ENCODE measurements at places on chromosomes 7 and 10.

GRCh38 chr10:122113161-122113944, 124.4 kb downstream of the TACC2 start:
- no peak for DNase-seq

DNA sequence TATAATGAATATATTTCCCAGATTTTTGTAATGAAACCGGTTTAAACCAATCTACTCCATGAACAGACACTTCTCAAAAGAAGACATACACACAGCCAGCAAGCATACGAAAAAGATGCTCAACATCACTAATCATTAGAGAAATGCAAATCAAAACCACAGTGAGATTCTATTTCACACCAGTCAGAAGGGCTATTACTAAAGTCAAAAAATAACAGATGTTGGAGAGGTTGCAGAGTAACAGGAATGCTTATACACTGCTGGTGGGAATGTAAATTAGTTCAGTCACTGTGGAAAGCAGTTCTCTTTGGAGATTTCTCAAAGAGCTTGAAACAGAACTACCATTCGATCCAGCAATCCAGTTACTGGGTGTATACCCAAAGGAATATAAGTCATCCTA, 240.7 kb downstream of the TSPAN12 start:
- peak; percentile 20 for DNase-seq

GRCh38 chr10:35579726-35580422, 25.3 kb upstream of the GJD4 start:
- no peak for DNase-seq

- DNase-seq, result no peak
These were observed 494.4 kb downstream of the TCERG1L start for GRCh38 chr10:130817046-130817624.

GRCh38 chr10:122435212-122435827, 19.1 kb upstream of the ARMS2 start:
- no peak for DNase-seq

GRCh38 chr10:90222372-90222771, 521.0 kb downstream of the KIF20B start:
- DNase-seq, result no peak

- no peak for DNase-seq
These were observed 226.3 kb upstream of the NPVF start for GRCh38 chr7:25454562-25455041.

DNA sequence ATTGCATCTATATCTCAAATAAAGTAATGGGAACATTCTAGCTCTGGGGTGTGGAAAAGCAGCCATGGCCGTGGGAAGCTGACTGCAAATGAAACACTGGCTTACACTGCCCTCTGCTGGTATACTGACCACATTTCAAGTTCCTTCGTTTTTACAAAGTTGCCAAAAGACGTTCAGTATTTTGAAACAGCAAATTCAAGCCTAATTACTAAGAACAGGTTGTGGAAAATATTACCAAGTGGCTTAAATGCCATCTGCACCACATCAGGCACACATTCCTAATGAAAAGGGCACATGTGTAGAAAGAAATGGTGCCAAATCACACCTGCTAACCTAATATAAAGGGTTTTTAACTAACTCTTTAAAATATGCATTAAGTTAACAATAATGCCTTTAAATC, 83.9 kb downstream of the JAZF1 start:
- no peak for DNase-seq

DNA sequence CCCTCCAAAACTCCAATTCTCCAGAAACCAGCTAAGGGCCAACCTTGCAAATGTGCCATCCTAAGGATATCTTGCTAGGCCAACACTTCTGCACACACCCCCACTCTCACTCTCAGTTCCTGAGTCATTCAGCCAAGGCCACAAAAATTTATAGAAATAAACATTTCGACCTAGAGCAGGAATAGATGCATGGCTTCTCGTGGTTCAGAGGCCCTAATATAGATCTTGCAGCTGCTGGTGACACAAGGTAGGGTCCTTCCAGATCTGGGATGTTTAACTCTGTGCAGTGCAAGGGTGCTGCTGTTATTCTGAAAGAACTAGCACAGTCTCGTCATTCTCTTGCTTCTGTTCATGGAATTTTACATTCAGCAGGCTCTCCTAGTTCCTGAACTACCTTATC, 369.3 kb downstream of the CALN1 start:
- DNase-seq, result no peak

DNA sequence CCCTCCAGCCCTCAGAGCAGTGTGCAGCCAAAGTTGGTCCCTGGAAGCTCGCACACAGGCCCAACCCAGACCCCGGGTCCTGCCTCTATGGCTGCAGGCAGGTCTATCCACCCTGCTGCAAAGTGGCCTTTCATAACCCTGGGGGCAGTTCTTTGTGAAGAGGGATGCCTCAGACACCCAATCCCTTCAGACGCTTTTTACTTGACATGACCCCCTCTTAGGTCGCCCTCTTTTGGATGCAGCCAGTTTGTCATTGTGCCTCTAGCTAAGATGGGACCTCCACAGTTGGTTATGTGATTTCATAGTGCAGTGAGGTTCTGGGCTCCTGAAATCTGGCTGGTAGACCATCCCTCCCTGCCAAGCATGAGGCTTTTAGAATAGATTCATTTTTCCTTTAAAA, 27.3 kb downstream of the SMKR1 start:
- no peak for DNase-seq

DNA sequence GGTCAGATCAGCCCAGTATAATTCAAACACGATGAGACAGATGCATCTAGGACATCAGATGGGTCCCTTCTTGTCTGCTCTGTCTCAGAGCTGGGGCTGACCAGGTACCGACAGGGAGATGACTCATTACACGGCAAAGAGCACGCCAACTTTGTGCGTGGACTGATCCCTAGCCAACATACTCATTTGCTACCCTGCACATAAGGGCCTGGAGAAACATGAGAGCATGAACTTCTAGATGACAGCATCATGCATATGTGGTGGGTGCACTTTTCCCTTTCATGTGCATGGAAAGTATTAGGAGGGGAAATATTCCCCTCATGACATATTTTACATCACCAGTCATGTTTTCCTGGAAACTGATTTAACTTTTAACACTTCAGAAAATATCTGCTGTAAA, 35.1 kb upstream of the NPVF start:
- DNase-seq, result no peak

GRCh38 chr7:137476937-137477336, 133.4 kb upstream of the PTN start:
- DNase-seq, result no peak

- no peak for DNase-seq
These were observed 377.6 kb downstream of the MDFIC start for GRCh38 chr7:115299397-115300037.

DNA sequence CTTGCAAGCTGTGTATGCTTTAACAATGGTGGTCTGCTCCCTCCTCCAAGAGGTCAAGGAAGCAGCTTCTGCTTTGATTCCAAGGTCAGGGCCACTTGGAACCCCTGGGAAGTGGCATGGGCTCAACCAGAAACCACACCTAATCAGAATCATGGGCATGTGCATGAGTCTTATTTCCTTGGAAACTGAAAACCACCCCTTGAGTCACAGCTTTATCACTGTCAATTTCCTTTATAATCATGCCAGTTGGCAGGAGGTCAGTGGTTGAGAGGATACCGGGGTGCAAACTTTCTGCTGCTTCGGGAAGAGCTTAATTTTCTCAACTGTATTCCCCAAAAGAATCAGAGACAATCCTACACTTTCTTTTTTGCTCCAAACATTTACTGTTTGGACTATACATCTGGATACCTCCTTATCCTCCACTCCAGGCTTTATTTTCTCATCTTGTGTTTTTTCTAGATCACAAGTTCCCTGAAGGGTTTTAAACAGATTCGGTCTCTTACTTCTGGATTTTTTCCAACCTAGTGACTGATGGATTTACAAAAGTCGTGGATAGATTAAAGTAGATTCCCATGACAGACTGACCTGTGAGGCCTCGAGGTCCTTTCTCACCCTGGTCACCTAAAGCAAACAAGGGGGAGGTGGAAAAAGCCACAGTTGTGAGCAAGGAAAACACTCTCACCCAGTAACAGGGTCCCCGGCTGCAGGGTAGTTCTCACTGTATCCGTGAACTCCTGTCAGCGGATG, 36.0 kb downstream of the COL17A1 start:
- no peak for DNase-seq

GRCh38 chr10:114515298-114515914, 111.1 kb upstream of the AFAP1L2 start:
- DNase-seq, result no peak

DNA sequence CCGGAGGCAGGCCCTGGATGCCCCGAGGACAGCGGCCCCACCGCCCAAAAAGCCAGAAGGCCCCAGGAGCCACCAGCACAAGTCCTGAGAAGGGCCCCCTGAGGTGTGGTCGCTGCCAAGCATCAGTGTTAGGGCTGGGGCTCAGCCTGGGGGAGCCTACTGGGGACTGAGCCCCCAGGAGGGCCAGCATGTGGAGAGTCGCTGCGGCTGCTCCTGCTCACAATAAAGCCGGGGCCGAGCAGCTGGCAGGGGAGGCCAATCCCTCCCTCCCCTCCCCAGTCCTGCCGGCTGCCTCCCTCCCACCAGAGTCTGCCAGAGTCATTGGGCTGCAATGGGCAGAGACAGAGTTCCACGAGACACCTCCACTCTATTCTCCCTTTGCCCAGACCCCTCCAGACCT, 3.1 kb upstream of the ASIC3 start:
- DNase-seq, result no peak

Measured in NCI-H524 treated with DMSO at 0.1 percent for 48 hours (cell line).